SK-N-SH (cell line): ENCODE measurements at places on chromosomes 12 and 14. TPM values are rescaled to one million over a fixed set of nuclear protein-coding genes. Genes with fewer than 3 reads are reported as not detected.
A peak's percentile ranks its signal among the peaks of the same experiment; 100 is the strongest.

FAM90A1 gene
- not detected in 2 replicates for polyA plus RNA-seq

RTN1 gene
- polyA plus RNA-seq, result 1.6 and 5.0 TPM in 2 replicates

DNA sequence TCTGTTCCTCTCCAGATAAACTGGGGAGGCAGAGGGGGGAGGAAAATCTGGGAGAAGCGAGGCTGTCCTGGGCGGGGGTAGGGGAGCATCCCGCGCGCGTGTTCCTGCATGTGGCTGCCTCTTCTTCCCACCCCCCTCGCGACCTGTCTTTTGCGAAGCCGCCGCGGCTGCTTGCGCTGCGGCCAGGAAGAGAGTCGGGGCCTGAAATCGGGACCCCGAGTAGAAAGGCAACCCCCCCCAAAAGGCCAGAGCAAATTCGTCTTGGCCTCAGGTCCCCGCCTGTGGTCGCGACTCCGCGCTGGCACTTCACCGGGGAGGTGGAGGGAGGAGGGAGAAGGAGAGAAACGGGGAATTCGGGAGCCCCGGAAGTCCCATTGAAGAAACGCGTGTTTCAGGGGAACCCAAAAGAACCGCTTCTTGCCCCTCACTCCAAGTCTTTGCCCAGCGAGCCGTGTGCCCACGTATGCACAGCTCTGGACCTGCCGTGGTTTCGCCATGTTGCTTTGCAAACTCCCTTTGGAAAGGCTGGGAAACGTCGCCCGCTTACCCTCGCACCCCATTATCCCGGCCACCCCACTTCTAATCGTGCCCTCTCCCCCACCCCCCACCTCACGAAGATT lies 944 bp downstream of the CCND2 start:
- DNase-seq, result no peak

DNA sequence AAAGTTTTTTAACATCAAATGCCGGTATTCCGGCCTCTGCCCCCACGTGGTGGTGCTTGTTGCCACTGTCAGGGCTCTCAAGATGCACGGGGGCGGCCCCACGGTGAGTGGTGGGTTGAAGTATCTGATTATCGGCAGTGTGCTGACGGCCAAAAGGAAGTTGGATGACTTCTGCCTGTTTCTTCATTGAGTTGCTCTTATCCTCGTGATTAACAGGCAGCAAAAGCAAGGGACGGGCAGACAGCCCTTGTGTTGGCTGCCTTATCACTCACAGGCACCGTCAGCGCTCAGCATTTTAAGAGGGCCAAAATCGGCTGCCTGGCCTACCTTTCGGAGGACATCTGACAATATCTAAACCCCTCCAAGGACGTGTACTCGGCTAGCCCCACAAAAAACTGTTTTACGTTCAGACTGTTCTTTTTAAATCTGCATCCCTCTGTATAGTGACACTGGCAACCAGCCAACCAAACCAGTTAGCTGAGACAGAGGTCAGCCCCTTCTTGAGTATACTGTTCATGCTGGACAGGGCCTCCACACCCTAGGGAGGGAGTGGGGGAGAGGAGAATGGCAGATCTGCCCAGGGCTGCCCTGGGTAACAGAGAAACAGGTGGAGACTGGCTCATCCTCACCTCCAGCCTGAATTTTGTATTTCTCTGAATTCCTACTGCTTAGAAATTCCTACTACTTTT lies 22.9 kb upstream of the AKAP5 start:
- DNase-seq, result peak; percentile 28

DNA sequence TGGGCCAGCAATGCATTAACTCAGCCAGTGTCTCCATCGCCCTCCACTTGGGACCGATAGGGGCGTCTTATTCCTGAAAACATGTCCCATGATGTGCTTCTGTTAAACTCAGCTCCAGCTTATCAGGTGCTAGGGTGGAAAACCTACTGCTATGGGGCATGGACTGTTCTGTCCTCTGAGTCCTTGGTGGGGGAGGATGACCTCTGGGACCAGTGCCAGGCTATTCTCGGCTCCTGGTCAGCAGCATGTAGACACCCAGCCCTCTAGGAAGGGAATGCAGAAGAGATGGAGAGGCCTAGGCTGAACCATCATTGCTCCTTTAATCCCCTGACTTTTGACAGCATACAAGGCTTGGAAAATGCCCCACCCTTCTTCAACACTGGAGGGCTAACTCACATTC lies 486.2 kb downstream of the MED13L start:
- no peak for DNase-seq
